Endodermal cell (in vitro differentiated cells): ENCODE measurements at places on chromosomes 12 and 14. TPM values are rescaled to one million over a fixed set of nuclear protein-coding genes. Genes with fewer than 3 reads are reported as not detected.

CCDC196 gene
- total RNA-seq: not detected in 2 replicates

PRICKLE1 gene
- total RNA-seq: 19.2 and 20.6 TPM in 2 replicates

DNA sequence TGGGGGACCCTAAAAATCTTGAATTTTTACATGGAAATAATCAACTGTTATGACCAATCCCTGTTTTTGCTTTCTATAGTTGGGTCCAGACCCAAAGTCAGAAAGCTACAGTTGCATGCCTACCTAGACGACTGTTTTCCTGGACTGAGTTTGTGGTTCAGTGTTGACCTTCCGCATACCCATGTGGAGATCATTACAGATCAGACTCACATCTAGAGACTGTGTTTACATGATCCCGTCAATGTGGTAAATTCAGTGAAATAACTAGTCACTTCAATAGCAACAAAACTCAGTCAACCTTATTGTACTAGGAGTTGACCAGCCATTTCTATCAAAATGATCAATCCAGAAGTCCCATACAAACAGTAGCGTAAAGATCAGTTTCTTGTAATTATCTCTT is 257.6 kb downstream of the EGLN3 start:
- H3K36me3 ChIP-seq: no peaks in the 10 kb centered on the region
- no peaks in the 10 kb centered on the region for H3K27me3 ChIP-seq
- no peaks in the 10 kb centered on the region for H3K4me1 ChIP-seq
- DNase-seq: no peak

DNA sequence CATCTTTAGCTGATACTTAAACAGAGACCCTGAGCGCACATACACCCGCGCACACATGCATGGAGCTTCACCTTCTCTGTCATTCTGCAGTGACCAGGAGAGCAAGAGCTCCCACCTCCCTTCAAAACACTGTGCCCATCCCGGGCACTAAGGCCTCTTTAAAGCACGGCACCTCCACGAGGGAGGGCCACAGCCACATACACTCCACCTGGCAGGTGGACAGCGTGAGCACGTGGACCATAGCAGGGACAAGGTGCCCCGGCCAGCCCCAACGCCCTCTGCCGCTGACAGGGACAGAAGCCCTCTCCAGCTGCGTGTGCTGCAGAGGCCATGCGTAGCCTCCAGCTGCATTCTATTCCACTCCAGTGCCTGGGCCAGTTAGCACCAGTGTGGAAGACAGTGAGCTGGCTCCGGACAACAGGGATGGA is 5.4 kb downstream of the GAPDH start:
- no peaks in the 10 kb centered on the region for H3K27me3 ChIP-seq
- DNase-seq: peak; percentile 66
- H3K4me3 ChIP-seq: no peak overlapping the region
- peaks cover 59% of the 10 kb centered on the region for H3K36me3 ChIP-seq
- H3K27ac ChIP-seq: no peak overlapping the region

- H3K36me3 ChIP-seq: no peaks in the 10 kb centered on the region
- no peak overlapping the region for H3K4me3 ChIP-seq
- H3K27me3 ChIP-seq: no peaks in the 10 kb centered on the region
- DNase-seq: peak; percentile 83
Measured at GRCh38 chr12:124557518-124558223, 9.7 kb downstream of the NCOR2 start.

GRCh38 chr14:94907626-94908261 is 137.8 kb upstream of the GSC start:
- peak; percentile 44 for DNase-seq
- H3K27ac ChIP-seq: no peak overlapping the region
- no peaks in the 10 kb centered on the region for H3K36me3 ChIP-seq

GRCh38 chr12:1054117-1054870 is 63.3 kb downstream of the ERC1 start:
- peaks cover 7% of the 10 kb centered on the region for H3K4me1 ChIP-seq
- peak overlapping the region; percentile 80 for H3K27ac ChIP-seq
- peaks cover 15% of the 10 kb centered on the region for H3K36me3 ChIP-seq
- H3K27me3 ChIP-seq: no peaks in the 10 kb centered on the region

DNA sequence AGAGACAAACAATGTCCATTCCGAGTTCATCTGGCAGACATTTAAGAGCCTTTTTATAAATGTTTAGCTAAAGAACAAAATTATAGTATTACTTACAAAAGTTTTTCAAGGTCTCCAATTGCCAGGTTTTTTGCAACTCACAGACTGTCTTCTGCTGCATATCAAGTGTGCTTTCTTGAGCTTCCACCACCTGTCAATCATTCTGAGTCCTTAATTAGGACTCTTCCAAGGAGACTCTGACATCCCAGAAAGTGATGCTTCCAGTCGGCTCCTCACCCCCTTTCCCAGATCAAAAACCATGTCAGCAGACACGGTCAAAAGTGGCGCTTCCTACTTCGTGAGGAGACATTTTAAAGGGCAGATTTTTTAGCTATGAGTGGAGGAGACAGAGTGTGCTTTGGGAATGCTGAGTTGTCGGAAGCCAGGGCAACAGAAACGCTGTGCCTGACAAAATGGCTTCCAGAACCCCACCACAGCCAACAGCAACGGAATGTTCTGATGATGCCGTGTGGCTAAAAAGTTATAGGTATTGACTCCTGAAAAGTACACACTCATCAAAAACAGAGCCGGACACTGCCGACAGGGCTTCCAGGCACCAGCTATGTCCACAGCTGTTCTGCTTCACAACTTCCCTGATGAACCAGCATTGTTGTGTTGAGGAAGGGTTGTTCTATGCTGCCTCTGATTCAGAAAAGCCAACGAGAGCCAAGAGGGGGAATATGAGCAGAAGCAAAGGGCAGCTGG is 116.1 kb upstream of the SLC35F4 start:
- H3K27ac ChIP-seq: no peak overlapping the region
- peaks cover 7% of the 10 kb centered on the region for H3K27me3 ChIP-seq
- no peaks in the 10 kb centered on the region for H3K4me1 ChIP-seq
- no peak for DNase-seq
- H3K36me3 ChIP-seq: no peaks in the 10 kb centered on the region
- no peak overlapping the region for H3K4me3 ChIP-seq

GRCh38 chr14:71463807-71464206 is 468.4 kb upstream of the RGS6 start:
- peaks cover 29% of the 10 kb centered on the region for H3K36me3 ChIP-seq
- DNase-seq: no peak
- H3K27ac ChIP-seq: no peak overlapping the region

DNA sequence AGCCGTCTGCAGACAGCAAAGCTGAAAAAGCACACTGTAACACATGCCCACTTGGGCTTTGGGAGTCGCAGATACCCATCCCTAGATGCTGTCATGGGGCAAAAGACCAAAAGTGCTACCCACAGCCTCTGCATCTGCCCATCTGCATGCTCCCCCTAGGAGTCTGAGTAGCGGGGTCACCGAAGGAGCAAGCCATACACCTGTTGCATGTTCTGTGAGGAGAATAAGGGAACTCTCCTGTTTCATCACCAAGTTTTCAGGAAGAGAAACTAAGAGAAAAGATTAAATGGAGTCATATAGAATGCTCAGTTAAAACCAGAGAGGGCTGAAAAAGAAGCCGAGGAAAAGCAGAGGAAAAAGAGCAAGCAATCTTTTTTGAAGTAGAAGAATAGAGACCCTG is 13.7 kb upstream of the ST8SIA1 start:
- H3K27me3 ChIP-seq: no peaks in the 10 kb centered on the region
- H3K4me3 ChIP-seq: no peak overlapping the region
- DNase-seq: no peak
- H3K36me3 ChIP-seq: no peaks in the 10 kb centered on the region
- no peak overlapping the region for H3K27ac ChIP-seq

GRCh38 chr12:64088431-64089349 is 133.4 kb downstream of the KICS2 start:
- H3K36me3 ChIP-seq: no peaks in the 10 kb centered on the region
- H3K27me3 ChIP-seq: no peaks in the 10 kb centered on the region
- no peaks in the 10 kb centered on the region for H3K4me1 ChIP-seq
- DNase-seq: peak; percentile 80

DNA sequence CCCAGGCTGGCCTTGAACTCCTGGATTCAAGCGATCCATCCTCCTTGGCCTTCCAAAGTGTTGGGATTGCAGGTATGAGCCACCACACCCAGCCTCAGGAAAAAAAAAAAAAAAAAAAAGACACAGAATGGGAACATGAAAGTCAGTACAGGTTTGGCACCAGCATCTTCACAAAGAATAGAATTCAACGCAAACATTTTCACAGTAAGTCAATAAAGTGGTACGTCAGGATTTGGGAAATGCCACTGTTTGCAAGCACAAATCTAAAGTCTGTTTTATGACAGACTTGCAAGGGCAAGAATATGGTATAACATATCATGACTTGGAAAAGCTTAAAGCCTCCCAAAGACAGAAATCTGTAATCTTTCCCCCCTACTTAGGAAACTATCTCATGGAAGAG is 34.9 kb upstream of the WDR89 start:
- no peak for DNase-seq
- H3K27ac ChIP-seq: no peak overlapping the region
- H3K4me3 ChIP-seq: no peak overlapping the region
- no peaks in the 10 kb centered on the region for H3K36me3 ChIP-seq
- H3K4me1 ChIP-seq: no peaks in the 10 kb centered on the region

DNA sequence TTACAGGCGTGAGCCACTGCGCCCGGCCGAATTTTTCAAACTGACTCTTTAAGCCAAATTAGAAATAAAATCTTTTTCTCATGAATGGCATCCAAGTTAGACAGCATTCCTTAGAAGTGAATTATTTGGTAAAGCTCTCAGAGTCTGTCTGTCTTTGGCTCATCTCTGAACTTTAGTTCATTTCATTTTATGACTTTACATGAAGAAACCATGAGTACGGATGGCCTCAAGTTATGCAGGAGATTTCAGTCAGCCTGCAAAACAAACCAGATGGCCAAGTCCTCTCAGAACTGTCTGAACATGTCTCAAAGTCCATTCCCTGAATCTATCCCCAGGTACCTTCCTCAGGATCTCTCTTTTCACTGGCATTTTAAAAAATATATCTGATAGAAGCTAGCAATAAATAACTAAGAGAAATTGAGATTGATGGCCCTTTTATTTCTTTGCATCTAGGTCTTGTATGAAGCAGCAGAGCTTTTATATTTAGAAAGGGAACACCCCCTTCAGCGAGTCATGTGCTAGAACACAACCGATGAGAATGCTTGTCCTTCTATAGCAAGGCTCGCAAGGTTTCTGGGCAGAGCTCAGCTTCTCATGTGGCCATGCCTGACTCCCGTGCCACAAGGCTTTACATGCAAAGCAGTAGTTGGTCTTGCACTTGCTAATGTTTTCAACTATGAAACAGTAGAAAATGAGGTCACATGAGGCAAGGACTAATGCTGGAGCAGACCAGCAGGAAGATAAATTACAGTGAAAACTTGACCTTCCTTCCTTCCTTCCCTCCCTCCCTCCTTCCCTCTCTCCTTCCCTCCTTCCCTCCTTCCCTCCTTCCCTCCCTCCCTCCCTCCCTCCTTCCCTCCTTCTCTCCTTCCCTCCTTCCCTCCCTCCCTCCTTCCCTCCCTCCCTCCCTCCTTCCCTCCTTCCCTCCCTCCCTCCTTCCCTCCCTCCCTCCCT is 125.0 kb downstream of the AKAP6 start:
- no peaks in the 10 kb centered on the region for H3K4me1 ChIP-seq
- H3K27me3 ChIP-seq: no peaks in the 10 kb centered on the region
- H3K27ac ChIP-seq: no peak overlapping the region
- H3K4me3 ChIP-seq: no peak overlapping the region

GRCh38 chr12:46494424-46494823 is 121.9 kb upstream of the SLC38A2 start:
- H3K27ac ChIP-seq: no peak overlapping the region
- no peaks in the 10 kb centered on the region for H3K27me3 ChIP-seq
- peaks cover 10% of the 10 kb centered on the region for H3K4me1 ChIP-seq
- H3K4me3 ChIP-seq: peak overlapping the region; percentile 41
- DNase-seq: no peak

DNA sequence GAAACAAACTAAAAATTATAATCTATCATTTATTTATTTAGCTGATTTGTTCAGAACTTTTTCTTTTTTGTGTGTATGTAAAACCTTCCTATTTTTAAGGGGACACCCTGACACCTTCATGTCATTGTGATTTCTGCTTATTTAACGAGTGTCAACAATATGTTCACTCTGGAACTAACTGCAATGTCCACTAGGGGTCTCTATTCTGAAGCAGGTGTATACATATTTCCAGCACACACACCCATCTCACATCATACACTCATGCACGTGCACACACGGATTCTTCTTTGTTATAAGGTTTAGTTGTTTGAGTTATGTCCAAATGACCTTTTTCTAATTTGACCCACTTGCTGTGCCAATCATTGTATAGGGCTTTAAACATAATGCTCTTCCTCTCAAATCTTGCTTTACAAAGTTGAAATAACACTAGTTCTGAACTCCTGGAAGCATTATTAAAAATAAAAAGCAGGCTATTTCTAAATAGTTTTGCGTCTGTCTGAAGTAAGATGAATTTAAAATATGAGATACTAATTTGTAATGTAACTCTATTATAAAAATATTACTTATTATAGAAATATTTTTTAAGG is 15.5 kb downstream of the E2F7 start:
- H3K27ac ChIP-seq: no peak overlapping the region
- H3K27me3 ChIP-seq: no peaks in the 10 kb centered on the region
- H3K4me1 ChIP-seq: no peaks in the 10 kb centered on the region
- peaks cover 51% of the 10 kb centered on the region for H3K36me3 ChIP-seq
- no peak for DNase-seq
